Stimulated activated CD8-positive, alpha-beta memory T cell treated with anti-CD3 and anti-CD28 coated beads, Interleukin-4, amount 100 ng/mL, for 1 hour (primary cell): ENCODE measurements at places on chromosomes 13 and 19.

DNA sequence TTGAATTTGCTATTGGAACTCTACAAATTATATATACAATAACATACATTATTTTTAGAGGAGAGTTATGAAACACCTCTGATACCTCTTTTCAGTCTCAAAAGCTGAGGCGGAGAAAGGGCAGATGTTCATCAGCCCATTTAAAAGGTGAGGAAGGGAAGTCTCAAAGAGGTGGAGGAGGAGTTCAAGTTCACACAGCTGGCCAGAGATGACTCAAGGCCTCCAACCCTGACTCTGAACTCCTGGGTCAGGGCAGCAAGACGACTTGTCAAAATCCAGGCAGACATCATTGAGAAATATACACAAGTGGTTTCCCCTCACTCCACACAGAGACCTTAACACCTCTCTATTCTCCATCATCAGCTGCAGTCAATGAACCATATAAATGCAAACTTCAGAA is 2.1 kb downstream of the SIAH3 start:
- no peak for DNase-seq

GRCh38 chr19:43811837-43812236 is 9.6 kb upstream of the LYPD5 start:
- no peak for DNase-seq

DNA sequence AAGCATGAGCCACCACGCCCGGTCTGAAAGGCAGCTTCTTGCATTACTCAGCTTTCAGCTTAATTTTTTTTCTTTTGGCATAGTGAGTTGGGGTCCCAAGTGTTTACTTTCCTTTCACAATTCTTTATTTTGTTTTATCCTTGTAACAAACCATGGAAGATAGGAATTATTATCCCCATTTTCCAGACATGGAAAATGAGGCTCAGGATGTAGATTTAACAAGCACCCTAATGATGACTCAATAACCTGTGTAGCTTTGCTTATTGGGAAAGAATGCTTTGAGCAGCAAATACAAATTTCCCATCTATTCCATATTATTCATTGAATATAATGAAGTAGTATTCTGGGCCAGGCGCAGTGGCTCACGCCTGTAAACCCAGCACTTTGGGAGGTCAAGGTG is 13.5 kb upstream of the COG3 start:
- DNase-seq, result no peak

GRCh38 chr19:47435196-47435595 is 15.9 kb upstream of the MEIS3 start:
- no peak for DNase-seq

DNA sequence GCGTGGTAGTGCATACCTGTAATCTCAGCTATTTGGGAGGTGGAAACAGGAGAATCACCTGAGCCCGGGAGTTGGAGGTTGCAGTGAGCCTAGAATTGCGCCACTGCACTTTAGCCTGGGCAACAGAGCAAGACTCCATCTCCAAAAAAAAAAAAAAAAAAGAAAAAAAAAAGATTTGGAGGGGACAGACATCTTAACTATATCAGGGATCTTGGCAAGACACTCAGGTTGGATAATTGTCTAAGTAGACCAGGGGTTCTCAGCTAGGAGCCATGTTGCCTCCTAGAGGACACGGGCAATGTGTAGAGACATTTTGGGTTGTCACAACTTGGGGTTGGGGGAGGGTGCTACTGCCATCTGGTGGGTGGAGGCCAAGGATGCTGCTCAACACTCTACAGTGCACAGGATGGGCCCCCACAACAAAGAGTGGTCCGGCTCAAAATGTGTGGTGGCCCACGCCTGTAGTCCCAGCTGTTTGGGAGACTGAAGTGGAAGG is 1.9 kb upstream of the ZNF580 start:
- DNase-seq, result no peak

DNA sequence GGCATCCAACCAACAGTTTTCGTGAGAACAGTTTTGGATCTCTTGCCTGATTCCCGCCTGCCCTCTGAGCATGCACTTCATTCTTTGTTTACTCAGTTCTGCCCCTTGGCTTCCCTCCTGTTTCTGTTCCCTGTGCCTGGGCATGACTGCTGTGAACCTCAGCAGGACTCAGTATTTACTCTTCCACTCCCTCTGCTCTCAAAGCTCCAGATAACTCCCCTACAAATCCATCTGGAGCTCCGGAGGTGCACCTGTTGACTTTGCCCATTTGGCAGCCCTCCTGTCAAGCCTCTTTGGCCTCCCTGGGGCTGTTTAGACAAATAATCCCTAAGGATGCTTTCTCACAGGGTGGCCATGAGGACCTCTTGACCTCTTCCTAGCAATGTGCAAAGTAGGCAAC is 34.2 kb upstream of the ARGLU1 start:
- DNase-seq, result no peak

- DNase-seq, result no peak
Measured at GRCh38 chr13:77916488-77916887, 2.1 kb downstream of the EDNRB start.

DNA sequence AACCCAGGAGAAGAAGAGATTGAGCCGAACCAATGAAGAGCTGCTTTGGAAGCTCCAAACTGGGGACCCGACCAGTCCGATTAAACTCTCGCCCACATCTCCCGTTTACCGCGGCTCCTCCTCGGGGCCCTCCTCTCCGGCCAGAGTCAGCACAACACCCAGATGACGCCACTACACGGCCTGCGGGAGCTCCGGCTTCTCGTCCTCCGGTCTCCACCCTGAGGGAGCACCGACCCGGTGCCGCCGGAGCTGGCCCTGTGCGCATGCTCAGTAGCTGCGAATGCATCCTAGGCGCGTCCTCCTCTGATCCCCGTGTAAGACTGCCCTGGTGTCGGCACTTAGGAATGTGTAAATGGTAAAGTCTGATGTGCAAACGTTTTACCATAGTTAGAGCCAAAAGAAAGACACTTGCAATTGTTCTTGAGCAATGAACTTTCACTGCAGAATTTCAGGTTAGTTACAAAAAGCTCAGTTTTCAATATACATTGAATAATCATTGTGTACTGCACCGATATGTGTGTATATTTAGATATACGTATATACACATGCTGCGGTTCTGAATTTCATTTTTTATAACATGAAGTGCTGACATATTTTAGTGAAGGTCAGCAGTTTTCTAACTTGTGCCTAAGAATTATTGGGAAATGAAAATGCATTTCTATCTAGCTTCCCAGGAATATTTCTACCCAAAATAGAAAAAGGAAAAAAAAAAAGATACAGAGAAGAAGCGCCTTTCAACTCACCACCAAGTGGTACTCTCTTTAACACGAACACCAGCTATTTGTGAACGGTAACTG is 92.2 kb downstream of the SLC7A1 start:
- DNase-seq, result no peak

- no peak for DNase-seq
Measured at GRCh38 chr19:18991006-18991405, 42.3 kb downstream of the SUGP2 start.

DNA sequence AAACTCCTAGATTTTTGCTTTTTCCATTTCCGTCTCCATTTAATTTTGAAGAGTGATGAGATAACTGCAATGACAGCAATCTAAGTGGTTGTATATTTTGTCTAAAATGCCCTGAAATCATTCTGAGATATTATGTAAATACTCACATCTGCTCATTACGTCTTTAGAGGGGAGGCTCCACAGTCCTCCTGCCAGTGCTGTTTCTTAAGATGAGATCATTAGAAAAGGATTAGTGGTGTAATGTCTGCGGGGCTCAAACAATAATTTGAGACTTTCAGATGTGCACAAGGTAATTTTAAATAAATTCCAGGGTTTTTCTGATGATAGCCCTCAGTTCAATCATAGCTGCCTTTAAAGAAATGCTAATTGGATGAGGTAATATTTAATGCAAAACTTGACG is 437.9 kb downstream of the FOXO1 start:
- DNase-seq, result no peak

DNA sequence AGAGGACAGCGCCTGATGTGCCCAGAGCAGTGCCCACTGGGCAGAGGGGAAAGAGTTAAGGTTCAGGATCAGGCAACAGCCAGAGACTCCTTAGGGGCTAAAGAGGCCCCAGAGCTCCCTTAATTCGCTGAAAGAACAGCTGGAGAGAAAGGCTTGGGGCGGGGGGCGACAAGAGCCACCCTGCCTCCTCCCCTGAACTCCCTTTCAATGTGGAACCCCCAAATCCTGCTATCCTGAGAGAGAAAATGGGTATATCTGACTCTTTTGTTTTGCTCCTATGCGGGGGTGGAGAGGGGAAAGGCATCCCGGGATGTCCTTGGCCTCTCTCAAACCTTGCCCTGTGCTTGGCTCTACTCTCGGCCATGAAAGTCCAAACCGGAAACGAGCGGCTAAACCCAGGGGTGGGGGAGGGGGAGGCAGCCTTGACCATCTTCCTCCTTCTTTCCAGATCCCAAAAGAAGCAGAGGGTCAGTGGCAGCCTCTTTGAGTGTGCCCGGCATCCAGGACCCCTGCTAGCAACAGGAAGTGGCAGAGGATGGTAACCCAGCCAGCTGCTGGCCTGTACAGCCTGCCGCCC is 4.7 kb downstream of the PRKACA start:
- DNase-seq, result no peak

DNA sequence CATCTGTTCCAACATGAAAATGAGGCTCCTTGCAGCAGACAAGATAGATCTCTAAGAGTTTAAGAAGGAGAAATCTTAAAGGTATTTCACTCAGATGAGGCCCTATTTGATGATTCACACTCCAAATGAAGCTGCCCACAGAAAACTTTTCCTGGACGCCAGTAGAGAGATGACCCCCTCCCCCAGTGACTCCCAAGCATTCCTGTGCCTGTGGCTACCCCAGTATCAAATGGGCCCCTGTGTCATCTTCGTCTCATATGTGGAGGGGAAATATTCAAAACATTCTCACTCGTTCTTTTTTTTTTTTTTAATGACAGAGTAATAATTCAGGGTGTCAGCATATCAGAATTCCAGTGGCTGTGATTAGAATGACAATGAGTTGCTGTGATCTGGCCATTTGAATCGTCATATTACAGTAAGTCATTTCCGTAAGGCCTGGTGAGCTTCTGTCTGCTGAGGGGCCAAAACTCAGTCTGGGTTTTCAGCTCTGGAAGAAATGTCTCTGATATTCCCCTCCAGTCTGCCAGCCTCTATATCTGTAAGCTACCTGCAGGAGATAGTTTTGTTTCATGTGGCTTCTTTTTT is 194.7 kb downstream of the URI1 start:
- DNase-seq, result no peak

- no peak for DNase-seq
Measured at GRCh38 chr13:35675651-35676050, 199.2 kb upstream of the MAB21L1 start.

DNA sequence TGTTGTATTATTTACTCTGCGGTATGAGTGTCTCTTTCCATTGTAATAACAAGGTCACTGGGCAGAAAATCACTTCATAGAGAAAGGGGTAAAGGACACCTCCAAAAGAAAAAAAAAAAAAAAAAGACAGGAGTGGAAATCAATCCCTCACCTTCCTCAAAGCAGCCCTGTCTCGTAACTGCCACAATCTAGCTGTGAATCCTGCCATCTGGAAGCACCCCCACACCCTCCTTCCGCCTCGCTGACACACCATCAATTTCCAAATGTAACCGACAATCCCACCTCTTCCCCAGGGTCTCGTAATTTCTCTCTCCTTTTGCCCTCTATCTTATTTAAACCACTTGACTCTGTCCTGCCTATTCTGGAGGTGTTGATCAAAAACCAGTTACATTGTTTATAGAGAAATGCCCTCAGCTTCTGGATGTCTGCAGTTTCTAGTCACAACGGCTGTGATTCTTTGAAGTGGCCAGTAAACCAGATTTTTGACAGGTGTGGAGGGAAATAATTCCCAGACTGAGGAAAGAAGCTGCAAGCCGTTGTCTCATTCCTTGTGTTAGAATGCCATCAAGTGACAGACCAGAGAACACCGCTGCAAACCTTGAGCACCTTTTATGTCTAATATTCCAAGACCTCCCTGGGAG is 9.1 kb upstream of the POP4 start:
- no peak for DNase-seq

DNA sequence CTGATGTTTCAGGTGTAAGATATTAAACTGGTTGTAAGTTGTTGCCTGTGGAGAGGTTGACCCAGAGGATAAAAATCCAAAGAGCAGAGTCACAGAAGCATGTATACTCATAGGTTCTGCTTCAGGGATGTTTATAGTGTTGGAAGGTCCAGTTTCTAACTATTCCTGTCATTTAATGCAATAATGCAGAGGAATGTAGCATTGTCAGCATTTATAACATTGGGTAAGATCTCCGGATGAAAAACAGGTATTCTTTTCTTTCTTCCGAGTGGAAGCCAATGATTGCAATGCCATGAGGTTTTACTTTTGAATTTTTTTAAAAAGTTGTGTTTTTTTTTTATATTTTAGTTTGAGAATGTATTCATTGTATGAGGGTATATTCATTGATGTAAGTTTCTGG is 771.0 kb downstream of the PCDH9 start:
- no peak for DNase-seq

GRCh38 chr13:26590951-26591350 is 33.5 kb downstream of the WASF3 start:
- DNase-seq, result no peak

- no peak for DNase-seq
Measured at GRCh38 chr13:44951184-44951583, 38.1 kb downstream of the NUFIP1 start.

DNA sequence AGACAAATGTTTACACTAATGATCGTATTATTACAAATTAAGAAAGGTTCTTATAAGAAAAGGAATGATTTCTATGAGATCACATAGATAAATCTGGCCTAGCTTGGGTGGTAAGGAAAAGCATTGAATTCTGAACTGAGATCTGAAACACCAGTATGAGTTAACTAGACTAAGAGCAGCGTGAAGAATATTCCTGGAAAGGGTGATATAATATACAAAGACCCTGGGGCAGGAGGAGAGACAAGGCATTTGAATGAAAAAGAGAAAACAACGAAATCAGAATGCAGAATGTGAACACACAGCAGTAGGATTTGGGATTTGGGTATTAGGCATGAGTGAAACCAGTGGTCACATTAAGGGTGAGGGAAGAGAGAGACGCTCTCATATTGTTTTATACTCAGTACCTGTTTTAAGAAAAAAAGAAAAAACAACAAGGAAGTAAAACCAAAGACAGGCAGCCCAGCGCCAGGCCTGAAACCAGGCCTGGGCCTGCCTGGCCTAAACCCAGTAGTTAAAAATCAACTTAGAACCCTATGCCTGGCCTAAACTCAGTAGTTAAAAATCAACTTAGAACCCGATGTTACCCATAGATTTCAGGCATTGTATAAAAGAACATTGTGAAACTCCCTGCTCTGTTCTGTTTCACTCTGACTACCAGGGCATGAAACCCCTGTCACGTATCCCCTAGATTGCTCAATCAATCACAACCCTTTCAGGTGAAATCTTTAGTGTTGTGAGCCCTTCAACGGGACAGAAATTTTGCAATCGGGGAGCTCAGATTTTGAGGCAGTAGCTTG is 287.1 kb downstream of the ITGBL1 start:
- DNase-seq, result no peak

DNA sequence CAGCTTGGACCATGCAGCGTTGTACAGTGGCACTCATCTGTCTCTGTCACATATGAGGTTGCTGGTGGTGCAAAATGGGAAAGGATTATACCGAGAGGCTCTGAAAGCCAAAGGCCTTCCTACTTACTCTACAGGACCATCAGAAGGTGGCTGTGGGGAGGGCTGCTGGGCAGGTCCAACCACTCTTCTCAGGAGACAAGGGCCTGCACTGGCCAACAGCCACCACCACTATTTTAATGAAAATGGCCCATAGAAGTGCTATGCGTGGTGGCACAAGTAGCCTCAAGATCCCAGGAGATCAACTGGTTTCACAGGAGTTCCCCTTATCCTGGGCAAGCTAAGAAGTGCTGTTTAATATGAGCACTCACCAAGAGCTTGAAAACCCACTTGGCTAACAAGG is 52.3 kb downstream of the MRPL57 start:
- no peak for DNase-seq
